Kidney (tissue), 22 donors: ENCODE measurements at places on chromosomes 5 and 9.

DNA sequence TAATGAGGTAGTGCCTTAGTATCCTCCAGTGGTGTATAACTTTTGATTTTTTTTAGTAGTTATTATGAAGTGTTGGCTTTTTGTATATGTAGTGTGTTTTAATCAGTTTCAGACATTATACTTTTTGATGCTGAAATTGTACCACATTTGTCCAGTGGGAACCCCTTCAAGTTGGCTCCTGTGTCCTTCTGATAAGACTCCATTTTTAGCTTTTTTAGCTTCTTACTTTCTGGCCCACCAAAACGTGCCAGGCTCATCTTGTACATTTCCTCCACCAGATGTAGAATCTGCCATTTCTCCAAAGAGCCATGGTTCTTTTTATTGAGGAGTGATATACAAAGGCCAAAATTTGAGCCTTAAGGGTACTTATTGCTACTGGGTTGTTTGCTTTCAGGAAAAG lies 84.4 kb downstream of the PBX3 start:
- DNase-seq = no peak

GRCh38 chr9:87280421-87280820 lies 217.2 kb upstream of the DAPK1 start:
- no peak for DNase-seq

- no peak for DNase-seq
These were observed 214.7 kb downstream of the MAST4 start for GRCh38 chr5:66810848-66811261.

DNA sequence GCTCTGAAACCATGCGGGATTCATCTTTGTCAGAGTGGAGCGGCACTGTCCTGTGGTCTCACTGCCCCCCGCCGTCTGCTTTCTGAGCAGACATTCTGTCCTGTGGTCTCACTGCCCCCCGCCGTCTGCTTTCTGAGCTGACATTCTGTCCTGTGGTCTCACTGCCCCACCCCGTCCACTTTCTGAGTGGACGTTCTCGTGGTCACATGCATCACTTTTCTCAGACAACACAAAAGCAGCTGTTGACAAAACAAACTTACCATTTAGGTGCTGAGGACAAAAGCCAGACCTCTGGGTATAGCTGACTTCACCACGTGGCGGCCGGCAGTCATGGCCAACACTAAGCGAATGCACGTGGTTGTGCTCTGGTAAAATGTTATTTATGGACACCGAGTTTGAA lies 2.8 kb downstream of the LRRC14B start:
- DNase-seq = no peak

GRCh38 chr5:133384903-133385302 lies 227.4 kb downstream of the FSTL4 start:
- DNase-seq = no peak

GRCh38 chr5:157288405-157289163 lies 22.7 kb downstream of the CYFIP2 start:
- DNase-seq = no peak

GRCh38 chr5:121313886-121314285 lies 537.8 kb upstream of the FTMT start:
- DNase-seq = no peak

DNA sequence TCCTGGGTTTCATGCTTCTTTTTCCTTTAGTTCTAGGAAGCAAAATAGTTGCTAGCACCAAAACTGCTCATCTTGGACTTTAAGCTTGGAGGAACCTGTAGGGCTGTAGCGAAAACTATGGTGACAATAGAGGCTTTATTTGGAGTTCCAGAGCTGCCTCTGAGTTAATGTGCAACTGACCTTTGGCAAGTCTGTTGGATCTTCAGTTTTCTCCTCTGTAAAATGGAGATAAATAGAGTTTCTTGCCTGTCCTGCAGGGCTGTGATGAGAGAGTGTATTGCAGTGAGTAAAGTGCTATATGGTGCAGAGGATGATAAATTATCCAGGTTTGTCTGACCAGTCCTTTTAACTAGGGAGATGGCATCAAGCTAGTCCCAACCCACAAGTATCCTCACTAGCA lies 417.0 kb downstream of the MAN2A1 start:
- DNase-seq = no peak

- no peak for DNase-seq
These were observed 117.7 kb downstream of the TARS1 start for GRCh38 chr5:33558489-33558888.

DNA sequence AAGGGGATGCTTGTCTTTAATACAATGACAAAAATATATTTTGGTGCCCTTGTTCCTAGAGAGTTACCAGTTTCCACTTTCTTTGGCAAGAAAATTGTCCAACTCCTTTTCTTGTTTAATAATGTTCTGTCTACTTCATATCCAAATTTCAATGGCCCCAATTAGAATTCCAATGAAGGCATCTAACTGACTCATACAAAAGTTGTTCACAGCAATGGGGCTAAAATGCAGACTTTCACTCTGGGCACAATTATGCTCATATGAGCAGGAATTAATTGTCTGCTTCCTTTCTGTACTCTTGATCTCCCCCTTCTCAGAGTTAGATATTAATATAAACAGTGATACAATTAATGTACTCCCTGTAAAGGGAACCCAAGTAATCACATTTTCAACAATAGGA lies 42.1 kb upstream of the ZNF622 start:
- no peak for DNase-seq

DNA sequence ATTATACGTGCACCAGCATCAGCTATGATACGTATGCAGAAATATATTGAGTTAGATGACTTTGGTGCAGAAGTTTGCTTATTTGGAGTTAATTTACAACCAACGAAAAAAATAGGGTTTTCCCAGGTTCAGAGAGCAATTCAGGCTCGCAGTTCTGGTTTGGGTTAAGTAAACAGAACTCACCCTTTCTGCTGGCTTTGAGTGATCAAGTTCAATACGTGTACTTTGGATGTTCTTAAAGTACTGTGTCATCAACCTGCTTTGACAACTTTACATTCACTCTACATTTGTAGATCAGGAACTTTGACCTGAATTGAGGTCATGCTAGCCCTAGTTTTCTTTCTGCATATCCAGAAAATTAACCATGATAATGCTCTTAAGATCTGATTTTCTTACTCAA lies 40.7 kb downstream of the ACOT12 start:
- DNase-seq = no peak

DNA sequence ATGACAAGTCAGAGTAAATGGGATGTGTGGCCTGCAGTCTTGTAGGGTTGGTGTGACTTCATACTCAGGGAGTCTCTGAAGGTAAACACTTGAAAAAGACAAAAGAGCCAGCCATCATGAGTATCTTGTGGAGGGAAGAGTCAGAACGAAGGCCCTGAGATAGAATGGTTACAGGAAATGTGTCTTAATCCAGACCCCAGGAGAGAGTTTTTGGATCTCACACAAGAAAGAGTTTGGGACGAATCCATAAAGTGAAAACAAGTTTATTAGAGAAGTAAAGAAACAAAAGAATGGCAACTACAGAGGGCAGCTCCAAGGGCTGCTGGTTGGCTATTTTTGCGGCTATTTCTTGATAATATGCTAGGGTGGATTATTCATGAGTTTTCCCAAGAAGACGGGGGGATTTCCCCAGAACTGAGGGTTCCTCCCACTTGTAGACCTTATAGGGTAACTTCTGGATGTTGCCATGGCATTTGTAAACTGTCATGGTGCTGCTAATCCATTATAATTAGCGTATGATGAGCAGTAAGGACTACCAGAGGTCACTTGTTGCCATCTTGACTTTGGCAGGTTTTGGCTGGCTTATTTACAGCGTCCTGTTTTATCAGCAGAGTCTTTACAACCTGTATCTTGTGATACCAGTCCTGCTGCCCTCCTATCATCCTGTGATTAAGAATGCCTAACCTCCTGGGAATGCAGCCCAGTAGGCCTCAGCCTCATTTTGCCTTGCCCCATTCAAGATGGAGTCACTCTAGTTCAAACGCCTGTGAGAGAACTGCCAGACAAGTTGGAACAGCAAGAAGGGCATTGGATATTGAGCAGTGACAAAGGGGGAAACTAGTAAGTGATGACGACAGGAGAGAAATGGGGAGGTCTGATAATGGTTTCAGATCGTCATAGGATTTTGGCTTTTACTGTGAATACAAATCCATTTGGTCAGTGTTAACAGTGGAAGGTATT lies 34.0 kb downstream of the MTRR start:
- DNase-seq = no peak

DNA sequence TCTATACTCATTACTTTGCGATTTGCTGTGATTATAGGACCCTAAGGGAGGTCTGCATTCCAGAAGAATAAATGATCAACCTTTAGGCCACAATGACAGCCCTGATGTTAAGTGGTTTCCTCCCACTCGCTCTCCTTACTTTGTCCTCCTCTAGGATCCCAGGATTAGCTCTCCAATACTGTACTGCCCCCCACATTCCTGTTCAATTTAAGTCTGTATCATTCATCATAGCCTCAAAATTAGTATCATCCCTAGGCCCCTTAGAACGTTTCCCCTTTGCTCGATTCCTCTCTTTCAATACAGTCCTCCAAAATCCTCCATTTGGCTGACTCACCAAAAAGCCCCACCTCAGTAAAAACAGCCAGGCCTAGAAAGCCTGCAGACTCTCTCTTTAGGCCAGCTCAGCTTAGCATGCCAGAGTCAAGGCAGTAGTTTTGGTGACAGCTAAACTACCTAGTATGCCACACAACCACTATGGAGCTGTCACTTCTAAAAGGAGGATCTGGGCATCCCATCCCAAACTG lies 24.4 kb downstream of the RNF145 start:
- DNase-seq = no peak

DNA sequence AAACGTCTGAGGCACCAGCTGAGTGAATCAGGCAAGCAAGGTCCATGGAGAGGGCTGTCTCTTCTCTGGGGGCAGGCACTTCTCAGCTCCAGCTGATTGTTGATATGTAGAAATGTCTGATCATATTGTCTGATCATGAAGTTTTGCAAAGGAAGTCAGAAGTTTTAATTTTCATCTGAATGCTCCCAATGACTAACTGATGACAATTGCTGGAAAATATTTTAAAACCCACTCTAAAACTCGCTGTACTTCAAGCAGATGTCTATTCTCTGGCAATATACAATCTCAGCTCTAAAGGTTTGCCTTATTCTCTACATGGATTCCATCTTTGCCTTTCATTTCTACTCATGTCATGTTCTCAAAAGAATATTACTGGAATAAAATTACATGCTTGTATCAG lies 12.7 kb downstream of the PLK2 start:
- DNase-seq = no peak

GRCh38 chr9:128987805-128988204 lies 40.3 kb downstream of the NUP188 start:
- no peak for DNase-seq

DNA sequence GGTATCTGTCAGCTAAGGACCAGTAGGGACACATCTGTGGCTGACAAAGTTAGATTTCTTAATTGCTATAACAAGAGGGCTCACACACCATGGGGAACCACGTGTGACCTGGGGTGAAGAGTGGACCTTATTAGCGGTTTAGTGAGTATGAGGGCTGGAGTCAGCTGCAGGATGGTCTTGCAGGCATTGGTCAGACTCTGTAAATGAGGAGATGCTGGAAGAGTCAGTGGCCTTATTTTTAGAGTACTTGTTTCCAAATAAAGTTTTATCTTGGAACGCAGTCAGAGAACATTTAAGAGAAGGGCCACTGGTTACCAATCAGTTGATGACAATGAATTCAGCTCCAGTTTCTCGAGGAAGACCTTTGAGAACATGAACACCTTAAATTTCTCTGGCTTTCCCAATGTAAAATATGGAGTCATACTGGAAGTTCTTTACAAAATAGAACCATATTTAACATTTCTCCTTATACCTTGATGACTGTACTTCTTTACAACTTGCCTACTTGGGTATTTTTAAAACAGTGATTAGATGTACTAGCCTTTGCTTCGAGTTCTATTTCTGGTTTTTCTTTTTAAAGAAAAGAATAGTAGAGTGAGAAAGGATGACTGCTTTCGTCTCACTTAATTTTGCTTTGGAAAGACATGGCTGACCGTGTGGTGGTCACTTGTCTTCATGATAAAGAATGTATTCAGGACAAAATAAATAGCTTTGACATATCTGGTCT lies 185.9 kb upstream of the S1PR3 start:
- DNase-seq = no peak

DNA sequence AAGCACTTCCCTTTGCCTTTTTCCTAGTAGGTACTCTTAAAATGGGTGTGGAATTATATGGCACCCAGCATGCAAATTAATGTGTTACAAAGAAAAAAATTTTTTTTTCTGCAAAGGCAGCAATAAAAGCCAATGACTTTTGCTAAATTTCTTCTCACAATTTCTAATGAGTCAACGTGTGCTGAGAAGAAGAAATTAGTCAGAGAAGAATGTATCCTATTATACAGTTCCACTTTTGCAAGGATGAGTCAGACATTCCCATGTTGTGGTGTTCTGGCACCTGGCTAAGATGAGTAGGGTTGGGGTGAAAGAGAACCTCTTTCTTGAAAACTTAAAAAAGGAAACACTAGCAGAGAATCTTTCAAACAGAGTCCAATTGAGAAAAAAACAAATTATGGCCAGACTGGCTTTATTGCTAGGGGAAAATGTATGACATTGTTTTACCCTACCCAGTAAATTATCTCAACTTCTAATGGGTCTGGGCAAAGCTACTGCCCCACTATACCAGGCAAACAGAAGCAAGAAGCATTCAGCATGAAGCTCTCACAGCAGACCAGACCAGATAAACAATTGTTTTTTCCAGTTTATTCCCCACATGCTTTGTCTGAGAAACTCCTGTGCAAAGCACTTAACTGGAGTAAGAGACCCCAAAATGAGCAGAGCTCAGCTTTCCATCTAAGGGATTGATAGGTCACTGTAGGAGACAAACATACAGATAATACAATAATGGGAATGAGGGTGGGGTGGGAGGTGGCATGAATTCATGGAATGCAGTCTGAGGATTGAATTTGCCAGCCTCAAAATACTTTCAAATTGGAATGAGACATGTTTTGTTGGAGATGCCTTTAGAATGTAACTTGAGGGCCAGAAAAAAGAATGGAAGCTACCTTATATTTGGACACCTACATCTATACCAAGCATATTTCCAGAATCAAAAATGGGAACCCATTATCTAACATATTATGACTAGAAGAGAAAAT lies 220.8 kb upstream of the RFX3 start:
- no peak for DNase-seq

DNA sequence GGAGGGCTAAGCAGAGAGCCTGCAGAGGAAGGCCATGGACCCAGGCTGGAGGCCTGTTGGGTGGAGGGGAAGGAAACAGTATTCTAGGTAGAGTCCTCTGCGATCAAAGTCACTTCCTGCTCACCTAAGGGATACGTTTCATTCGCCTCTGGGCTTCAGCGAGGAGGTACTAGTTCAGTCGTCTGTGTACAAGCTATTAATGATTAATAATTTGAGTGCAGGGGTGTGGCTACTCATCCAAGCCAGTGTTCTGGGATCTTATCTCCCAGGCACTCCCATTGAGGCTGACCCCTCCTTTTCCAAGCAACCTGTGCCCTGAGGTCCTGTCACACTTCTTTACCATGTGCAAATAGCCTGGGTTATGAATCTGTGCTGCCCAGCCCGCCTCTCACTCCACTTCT lies 25.2 kb downstream of the RALGPS1 start:
- peak; percentile 31 for DNase-seq

GRCh38 chr5:133062276-133062675 lies 10.5 kb downstream of the HSPA4 start:
- no peak for DNase-seq

GRCh38 chr9:79131824-79132377 lies 439.9 kb upstream of the TLE4 start:
- no peak for DNase-seq

- no peak for DNase-seq
These were observed 24.8 kb downstream of the CDC37L1 start for GRCh38 chr9:4704129-4704528.

GRCh38 chr5:134945041-134945440 lies 22.7 kb upstream of the CATSPER3 start:
- no peak for DNase-seq
